Renal cortex interstitium (tissue), 15 donors: ENCODE measurements at places on chromosomes 5 and 9. TPM values are rescaled to one million over a fixed set of nuclear protein-coding genes. Genes with fewer than 3 reads are reported as not detected.

DNA sequence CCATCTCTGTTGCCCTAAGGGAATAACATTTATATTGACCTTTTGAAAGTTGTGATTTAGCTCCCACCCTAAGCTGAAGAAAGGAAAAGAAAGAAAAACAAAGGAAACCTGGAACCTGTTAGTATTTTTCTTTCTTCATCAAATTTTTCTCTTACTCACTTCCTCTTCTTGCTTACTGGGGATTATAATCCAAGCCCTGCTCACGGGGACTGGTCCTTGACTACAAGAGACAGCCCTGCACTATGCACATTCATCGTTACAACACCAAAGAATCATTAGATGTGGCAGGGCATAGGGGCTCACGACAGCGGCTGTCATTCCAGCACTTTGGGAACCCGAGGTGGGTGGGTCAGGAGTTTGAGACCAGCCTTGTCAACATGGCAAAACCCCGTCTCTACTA lies 37.8 kb upstream of the LPAR1 start:
- DNase-seq = no peak

DNA sequence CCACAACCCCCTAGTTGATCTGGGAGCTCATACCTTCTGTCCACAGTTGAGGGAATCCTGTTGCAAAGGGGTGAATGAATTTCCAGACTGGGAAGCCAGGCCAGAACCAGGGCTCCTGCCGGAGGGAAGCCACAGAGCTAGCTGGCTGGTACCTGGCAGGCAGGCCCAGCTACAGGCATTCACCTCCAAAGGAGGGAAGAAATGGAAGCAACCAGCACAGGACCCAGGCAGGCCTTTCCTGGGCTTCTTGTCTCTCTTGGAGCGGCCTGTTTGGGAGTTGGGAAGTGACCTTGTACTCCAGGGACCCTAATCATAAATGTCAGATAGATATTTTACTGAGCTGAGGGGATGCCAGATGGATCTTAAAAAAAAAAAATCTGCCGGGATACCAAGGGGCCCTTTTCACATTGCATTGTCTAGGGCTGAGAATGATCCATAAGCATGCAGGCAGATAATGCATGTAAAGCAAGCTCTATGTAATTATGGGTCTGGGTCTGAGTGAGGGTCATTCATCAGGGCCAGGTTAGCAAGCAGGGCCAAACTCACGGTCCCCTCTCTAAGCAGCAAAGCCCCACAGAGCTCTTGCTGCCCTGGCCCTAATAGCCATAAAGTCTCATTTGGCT lies 8.4 kb downstream of the NR2F1 start:
- DNase-seq = no peak

- DNase-seq = no peak
These were observed 47.8 kb upstream of the SLC1A3 start for GRCh38 chr5:36558641-36559040.

The OGN gene
- polyA plus RNA-seq = 75.8 TPM

The DBH gene
- 1.6 TPM for polyA plus RNA-seq
